Heart left ventricle (tissue), 16 donors: ENCODE measurements at places on chromosomes 2 and 18. TPM values are rescaled to one million over a fixed set of nuclear protein-coding genes. Genes with fewer than 3 reads are reported as not detected.

GRCh38 chr2:216903470-216903869 is 43.6 kb upstream of the TNP1 start:
- DNase-seq, result no peak

DNA sequence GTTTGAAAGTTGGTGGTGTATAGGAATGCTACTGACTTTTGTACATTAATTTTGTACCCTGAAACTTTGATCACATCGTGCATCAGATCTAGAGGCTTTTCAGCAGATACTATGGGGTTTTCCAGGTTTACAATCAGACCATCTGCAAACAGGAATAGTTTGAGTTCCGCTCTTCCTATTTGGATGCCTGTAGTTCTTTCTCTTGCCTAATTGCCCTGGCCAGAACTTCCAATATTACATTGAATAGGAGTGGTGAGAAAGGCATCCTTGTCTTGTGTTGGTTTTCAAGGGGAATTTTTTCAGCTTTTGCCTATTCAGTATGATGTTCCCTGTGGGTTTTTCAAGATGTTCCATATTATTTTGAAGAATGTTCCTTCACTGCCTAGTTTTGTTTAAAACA is 633.5 kb downstream of the KCNJ3 start:
- no peak for DNase-seq

DNA sequence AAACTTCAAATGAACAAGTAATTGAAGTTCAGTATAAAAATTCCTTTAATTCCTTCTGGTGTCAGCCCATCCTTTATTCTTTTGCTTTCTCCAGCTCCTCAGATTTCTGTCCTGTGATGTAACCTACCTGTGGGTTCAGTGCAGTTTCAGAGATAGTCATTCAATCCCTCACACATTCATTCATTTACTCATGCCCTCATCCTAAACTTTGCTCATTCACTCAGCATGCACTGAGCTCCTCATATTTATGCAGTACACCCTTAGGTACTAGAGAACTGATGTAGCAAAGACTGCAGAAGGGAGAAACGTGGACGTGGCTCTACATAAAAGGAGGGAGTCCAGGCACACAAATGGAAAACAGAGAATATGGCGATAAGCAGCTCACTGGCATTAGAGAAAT is 45.3 kb upstream of the STAT1 start:
- no peak for DNase-seq

GRCh38 chr2:107698861-107699260 is 127.8 kb upstream of the RGPD4 start:
- DNase-seq, result no peak

- DNase-seq, result no peak
Measured at GRCh38 chr2:102282678-102283091, 28.7 kb upstream of the IL1RL1 start.

GRCh38 chr2:9737053-9737875 is 106.0 kb upstream of the TAF1B start:
- no peak for DNase-seq

The HOXD13 gene
- not detected for total RNA-seq

- DNase-seq, result no peak
Measured at GRCh38 chr2:35416391-35417140, 939.0 kb upstream of the CRIM1 start.
